Occipital lobe (tissue), 3 donors: ENCODE measurements at places on chromosomes 16 and 17.

GRCh38 chr17:4807605-4808377 is 839 bp downstream of the PLD2 start:
- no peak for DNase-seq

DNA sequence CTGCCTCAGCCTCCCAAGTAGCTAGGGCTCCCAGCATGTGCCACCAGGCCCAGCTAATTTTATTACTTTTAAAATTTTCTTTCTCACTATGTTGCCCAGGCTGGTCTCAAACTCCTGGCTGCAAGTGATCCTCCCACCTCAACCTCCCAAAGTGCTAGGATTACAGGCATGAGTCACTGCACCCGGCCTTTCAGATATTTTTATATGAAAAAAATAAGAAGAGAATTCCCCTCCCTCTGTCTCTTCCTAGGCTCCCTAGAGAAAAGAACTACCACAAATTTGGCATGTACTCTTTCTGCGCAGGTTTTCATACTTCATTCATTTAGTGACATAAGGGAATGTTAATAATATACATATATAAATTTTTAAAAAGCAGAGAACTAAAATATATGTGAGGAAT is 21.7 kb upstream of the SMURF2 start:
- no peak for DNase-seq

DNA sequence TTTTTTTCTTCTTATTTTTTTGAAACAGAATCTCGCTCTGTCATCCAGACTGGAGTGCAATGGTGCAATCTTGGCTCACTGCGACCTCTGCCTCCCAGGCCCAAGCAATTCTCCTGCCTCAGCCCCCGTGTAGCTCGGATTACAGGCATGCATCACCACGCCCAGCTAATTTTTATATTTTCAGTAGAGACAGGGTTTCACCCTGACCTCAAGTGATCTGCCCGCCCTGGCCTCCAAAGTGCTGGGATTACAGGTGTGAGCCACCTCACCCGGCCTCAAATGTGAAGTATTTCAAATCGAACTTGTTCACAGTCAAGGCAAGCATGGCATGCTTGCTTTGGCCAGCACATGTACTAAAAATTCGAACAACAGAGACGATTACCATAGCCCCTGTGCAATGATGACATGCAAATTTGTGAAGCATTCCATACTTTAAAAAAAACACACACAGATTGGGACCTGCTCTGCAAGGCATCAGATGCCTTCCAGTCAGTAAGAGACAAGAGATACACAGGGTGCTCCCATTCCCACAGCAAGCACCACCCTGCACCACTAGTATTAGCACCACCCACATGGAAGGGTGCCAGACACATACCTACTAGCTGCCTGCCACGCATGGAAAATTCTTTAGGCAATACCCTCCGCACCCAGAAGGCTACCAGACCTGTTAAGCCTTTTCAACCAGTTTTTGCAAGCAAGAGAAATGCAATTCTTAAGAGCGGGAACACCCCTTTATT is 47.2 kb downstream of the ANKRD11 start:
- DNase-seq: no peak

DNA sequence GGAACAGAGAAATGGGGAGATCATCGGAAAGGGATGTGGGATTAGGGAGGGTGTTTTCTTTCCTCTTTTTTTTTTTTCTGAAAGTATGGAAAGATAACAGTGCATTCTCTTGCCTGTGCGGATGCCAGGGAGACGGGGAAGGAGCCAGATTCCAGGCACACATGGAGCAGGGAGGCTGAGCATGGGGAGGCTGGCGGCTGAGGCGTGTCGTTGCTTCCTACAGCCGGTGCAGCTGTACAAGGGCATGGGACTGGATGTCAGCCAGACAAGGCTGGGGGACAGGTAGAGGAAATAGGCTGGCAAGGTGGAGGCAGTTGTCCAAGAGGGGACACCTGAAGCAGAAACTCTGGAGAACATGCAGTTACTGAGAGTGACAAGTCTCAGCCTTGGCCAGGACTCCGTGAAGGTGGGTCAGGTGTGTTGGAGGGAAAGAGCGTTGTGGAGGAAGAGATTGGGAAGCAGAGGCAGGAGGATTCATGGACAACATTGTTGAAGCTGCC is 16.6 kb upstream of the ADORA2B start:
- DNase-seq: no peak

DNA sequence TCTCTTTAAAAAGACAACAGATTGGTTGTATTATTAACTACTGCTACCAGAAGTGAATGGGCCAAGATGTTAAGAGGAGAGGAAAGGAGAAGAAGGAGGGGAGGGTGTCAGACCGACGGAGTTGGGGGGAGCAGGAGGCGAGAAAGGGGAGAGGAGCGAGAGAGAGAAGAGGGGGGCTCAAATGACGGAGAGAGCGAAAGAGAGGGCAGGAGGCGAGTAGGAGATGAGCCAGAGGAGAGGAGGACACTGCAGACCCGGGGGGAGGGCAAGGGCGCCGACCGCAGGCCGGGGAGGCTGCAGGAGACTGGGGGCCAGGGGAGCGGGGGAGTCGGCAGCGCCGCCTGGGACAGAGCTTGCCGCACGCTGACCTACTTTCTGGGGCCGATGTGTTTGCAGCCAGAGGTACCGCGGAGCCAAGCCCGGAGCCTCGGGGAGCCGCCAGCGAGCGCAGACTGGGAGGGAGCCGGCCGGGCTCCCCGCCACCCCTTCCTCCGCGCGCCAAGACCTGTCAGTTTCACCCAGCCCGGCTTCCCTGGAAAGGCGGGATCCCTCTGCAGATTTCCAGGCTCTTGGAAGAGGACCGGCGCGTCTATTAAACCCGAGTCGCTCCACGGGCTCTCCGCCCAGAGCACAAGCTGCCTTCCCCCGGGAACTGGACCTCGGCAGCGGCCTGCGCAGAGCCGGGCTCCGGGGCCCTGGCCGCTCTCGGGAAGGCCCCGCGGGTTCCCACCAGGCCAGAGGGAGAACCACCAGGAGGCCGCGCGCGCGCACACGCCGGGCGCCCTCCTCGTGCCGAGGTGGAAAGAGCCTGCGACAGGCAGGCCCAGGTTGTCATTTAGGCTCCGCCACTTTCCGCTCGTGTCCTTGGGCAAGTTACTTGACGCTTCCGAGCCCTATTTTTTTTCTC is 74.6 kb downstream of the CMC2 start:
- DNase-seq: peak; percentile 77

- no peak for DNase-seq
Observed at GRCh38 chr16:57475711-57476339, 10.5 kb downstream of the DOK4 start.

DNA sequence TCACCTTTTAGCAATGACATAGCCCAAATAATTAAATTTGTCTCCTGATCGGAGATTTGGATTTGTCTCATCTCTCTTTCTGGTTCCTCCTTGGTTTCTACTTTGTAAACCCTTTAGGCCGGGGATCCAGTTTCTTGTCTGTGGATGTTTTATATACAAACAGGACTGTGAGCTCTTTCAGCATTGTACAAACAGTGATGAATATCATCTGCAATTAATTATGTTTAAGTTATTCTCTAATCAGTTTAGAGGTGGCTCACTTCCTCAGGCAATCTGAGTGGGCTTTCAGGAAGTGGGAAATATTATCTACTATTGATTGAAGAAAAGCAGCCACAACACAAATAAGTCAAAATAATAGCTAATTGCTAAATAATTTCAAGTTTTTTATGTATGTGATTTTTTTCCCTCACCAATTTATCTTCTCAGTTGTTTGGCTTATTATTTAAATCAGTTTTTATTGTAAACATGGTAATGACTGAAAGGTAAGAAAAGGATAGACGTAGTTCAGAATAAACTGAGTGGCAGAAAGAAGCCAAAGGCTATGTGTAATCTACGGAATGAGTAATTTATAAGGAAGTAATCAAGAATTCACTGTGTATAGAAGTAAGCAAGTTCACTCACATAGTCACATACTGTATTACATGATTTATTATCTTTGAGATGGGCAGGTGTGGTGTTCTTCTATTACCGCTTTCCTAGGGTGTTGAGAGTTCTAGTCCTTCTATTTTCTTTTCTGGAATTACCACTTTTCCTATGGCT is 3.4 kb upstream of the ABCC11 start:
- DNase-seq: no peak

- DNase-seq: no peak
Observed at GRCh38 chr17:36142235-36142634, 34.2 kb downstream of the TBC1D3B start.

DNA sequence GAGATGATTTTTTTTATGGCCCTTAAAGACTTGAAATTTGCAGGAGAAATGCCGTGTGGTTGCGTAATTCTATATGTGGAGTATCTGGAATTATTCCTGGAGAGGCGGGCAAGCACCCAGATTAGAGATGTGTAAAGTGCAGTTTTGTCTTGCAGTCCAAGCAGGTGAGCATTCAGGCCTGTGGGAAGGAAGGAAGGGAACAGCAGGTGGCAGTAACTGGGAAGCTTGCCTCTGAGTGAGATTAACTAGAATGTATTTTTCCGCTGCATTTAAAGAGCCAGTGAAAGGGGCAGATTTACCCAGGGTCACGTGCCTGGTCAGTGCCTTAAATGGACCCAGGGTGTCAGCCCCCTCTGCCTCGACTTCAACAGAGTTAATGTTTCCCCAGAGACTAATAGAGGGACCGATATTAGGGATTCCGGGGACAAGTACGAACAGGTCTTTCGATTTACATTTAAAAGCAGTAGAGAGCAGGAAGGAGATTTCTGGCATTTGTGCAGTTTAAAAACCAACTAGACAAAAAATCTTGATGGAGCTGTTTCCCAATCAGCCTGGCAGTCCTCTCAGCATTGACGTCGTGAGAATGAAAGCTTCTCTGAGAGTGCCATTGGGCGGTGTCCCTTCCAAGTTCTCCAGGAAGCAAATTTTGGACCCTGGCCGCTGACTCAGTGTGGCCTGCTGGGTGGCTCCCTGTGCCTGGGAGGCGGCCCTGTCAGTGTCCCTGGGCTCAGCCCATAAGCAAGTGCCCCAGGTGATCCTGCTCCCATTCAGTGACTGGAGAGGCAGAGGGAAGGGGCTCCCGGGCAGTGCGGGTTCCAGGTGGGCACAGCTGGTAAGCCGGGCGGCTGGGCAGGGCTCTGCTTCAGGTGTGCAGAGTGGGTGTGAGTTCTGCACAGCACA is 38.2 kb downstream of the KSR1 start:
- peak; percentile 48 for DNase-seq

DNA sequence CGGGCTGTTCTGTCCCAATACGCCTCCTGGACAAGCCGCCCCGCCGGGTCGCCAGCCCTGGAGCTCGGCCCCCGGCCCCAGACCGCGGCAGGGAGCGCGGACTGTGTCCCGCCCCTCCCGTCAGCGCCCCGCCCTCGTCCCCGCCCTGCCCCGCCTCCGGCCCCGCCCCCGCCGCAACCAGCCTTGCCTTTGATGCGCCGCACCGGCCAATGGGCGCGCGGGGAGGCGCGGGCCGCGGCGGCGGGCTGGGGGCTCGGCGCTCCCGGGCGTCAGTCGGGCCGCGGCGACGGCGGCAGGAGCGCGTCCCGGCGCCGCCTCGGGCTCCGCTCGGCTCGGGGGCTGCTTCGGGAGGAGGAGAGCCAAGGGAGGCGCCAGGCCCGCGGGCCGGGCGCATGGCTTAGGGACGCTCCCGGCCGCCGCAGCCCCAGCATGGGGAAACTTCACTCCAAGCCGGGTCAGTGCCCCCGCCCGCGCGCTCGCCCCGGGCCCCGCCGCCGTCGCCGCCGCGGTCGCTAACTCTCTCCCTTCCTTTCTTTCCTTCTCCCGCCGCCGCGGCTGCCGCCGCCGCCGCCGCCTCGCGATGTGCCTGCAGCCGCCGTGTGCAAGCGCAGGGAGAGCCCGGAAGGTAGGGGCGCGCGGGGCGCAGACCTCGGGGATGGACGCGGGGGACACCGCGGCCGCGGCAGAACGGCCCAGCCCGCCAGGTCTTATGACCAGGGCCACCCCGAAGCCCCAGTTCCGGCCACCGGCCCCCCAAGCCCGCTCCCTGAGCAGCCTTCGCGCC is at the start of gene NKD1:
TSS of gene NKD1 (plus strand) at position 272 of the 784 bp plus-strand sequence. CDS start at position 430, 158 bp downstream.
- DNase-seq: peak; percentile 42
